ENCODE measurements at places on chromosomes 6 and 20.

DNA sequence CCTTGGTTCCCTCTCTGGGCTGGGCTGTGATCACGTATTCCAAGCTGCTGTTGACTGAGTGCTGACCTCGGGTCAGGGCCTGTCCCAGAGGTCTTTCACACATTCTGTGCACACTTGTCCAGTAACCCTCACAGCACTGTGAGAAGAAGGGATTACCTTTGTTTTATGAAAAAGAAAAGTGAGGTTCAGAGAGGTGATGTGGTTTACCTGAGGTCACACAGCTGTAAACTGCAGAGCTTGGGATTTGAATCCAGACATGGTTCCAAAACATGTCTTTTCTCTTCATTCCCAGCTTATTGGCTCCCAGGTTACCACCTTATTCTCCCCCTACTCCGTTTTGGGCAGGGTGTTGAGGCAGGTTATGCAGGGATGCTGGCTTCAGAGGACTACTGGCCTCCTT, 28.4 kb upstream of the CDH22 start:
- DNase-seq = no peak

- no peak for DNase-seq
These were observed 204.0 kb downstream of the DLL1 start for GRCh38 chr6:170086639-170087420.

GRCh38 chr6:158780988-158781691, 38.0 kb downstream of the EZR start:
- DNase-seq = peak; percentile 44

- DNase-seq = no peak
These were observed 288.5 kb upstream of the STXBP5 start for GRCh38 chr6:146915671-146916127.

DNA sequence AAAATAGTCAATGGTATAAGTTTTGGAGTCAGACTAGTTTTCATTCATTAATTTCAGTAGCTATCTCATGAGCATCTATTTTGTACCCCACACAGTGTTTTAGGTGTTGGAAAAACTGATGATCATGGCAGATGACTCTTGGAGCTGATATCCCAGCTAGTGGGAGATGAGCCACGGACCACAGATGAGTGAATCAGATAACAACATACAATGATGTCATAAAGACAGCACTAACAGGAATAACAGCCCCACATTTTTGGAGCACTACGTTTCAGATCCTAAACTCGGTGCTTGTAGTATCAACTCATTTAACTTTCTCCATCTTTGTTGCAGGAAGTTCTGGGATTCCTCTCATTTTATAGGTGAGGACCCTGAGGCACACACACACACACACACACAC, 67.8 kb upstream of the EDN3 start:
- DNase-seq = no peak

GRCh38 chr6:35258858-35259193, 709 bp upstream of the ZNF76 start:
- no peak for DNase-seq

DNA sequence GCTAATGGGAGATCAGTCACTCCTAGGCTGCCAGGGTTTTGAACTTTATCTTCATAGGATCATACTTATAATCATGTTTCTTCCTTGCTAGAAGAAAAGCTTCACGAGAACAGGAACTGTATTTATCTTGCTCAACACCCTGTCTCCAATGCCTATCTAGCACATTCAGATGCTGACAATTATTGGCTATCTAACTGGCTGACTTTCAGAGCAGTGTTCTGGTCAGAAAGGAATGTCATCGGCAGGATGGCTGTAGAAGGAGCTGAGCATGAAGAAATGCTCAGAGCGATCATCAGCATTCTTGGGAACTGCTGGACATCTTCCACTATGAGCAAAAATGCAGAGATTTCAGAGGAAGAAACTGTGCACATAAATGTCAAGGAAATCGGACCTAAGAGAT, 628.0 kb upstream of the NRSN1 start:
- no peak for DNase-seq

DNA sequence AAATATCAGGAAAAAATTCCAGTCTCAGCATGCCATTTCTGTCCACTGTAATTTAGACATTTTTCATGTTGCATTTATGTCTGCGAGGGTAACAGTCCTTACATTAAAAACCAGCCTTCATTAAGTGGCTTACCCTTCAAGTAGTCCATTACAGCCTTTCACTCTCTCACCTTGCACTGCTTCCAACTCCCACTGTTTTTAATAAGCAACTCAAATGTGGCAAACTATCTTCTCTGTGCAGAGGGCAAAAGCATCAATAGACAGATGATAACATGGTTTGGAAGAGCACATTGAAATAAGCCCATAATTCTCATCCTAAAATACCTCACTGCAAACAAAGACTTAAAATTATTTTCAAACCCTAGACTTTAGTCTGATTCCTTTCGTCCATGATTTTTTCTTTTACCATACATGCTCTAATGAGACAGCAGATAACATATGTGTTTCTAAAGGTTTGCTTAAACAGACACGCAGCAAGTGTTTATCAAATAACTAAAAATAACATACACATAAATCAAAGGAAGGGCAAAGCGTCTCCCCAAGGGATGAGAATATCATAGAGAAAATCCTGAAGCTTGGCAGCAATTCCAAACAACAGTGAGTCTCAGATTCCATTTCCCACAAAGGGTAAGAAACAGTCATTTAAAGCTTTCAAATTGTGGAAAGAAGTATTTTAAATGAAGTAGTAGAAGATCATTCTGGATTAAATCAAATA, 130.4 kb downstream of the PTPRK start:
- no peak for DNase-seq

- no peak for DNase-seq
These were observed 43.0 kb upstream of the ZNF217 start for GRCh38 chr20:53636540-53637097.

DNA sequence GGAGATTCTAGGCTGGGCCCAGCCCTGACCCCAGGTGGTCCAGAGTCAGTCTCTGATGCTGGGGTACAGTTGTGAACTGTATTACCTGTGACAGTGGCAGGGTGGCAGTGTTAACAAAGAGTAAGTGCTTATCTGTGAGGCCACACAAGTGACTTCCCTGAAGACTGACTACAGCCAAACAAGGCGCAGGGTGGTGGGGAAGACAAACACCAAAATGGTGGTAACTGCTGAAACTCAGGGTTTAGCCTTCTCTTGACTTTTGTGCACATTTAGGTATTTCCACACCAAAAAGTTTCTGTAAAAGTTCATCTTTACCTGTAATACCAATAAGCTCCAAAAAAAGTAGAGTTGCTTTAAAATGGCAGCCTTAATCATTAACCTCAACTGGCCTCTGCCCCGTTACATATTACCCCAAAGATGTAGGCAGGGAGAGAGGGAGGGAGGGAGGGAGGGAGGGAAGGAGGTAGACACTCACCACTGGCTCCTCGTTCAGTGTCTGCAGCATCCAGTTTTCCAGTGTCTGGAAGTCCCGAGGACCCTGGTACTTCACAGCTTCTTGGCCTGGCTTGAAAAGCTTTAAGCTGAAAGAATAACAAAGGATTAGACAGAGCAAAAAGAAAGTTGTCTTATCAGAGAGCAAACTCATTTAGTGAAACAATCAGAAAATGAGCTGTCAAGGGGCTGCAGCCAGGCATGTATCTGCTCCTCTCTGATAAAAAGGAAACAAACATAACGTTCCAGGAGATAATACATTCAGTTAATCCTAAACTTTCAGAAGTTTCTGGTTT, 11.3 kb downstream of the TXNDC5 start:
- peak; percentile 66 for DNase-seq

DNA sequence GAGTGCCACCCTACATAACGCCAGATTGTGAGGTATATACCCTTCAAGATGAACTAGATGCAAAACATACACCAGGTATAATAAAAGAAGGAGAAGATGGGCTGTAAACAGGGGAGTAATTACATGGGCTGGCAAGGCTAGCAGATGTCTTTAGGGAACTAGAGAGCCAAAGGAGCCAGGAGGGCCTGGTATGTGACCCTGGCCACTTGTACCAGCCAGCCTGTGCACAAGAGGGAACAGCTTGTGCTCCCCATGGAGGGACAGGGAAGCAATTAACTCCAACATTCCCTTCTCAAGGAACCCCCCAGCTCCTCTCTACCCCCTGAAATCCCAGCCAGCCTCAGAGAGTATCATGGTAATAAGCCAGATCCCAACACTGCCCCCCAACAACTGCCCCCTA, 139.9 kb downstream of the HIVEP2 start:
- DNase-seq = no peak

GRCh38 chr6:158437571-158437970, 122.3 kb upstream of the TMEM181 start:
- no peak for DNase-seq

DNA sequence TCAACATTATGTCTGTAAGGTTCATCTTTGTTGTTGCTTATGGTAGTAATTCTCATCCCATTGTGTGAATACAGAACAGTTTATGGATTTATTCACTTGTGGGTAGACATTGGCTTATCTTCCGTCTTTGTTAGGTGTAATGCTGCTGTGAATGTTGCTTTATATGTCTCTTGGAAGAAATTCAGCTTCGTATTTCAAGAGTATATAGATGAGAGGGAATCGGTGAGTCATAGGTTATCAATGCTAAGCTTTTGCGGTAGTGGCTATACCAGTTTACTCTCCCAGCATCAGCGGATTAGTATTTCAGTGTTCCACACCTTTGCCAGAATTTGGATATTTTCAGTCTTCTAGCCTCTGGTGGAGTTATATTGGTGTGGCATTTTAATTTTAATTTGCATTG, 77.8 kb downstream of the ZFAND3 start:
- DNase-seq = no peak

GRCh38 chr6:9896806-9897205, 518.1 kb downstream of the TFAP2A start:
- DNase-seq = no peak

DNA sequence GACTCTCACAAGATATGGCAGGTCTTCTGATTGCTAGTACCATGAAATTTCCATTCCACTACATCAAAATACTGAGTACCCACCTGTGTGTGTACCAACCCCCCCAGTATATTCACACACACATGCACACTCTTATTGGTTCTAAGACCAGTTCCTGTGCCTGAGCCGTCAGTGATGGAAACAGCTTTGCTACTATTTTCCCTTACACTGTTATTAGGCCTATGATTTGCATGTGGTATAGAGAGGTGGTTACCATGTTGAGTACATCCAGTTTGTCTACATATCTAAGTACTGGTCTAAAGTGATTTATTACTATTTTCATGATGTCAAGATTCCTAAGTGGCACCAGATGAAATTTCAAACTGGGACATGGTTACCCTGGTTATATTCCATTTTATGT, 459.9 kb downstream of the BCKDHB start:
- no peak for DNase-seq

GRCh38 chr6:89452281-89452680, 19.3 kb downstream of the ANKRD6 start:
- DNase-seq = no peak

GRCh38 chr6:104095661-104096416, 763.9 kb downstream of the HACE1 start:
- DNase-seq = no peak

DNA sequence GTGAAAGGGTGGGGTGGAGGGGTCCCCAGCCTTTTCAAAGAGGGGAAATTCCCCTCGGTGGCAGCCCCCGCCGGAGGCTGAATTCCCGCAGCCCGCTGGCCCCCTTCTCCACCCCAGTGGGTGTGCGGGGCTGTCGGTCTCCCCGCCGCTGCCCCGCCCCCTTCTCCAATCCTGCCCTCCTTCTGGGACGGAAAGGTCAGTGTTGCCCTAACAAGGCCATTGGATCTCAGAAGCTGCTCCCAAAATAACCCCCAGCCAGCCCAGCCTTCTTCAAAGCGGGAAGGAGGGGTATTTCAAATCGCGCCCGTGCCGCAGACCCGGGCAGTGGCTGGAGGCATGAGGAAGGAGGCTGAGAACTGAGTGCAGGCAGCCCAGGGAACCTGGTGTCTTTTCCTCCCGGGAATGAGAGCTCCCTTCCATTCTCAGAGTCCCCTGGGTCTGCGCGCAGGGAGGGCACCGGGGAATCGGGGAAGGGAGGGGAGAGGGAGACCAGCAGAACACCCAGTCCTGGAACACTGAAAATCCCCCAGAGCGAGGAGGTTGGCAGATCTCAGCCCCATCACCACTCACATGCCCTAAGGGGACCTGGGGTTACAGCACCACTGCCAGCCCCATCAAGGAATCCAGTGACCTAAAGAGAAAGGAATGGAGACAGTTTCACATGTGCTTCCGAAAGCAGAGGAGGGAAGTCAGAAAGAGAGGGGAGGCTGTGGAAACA, at the start of gene JPH2:
JPH2 (minus strand) TSS at position 135 of the 718 bp plus-strand sequence. CDS start 483 bp downstream, outside the sequence.
- DNase-seq = no peak

DNA sequence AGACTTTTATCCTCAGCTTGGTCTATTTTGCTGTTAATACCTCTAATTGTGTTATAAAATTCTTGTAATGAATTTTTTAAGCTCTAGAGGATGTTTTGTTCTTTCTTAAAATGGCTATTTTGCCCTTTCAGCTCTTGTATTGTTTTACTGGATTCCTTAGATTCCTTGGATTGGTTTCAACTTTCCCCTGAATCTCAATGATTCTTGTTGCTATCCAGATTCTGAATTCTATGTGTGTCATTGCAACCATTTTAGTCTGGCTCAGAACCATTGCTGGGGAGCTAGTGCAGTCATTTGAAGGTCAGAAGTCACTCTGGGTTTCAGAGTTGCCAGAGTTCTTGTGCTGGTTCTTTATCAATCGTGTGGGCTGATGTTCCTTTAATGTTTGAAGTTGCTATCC, 37.1 kb downstream of the OTOR start:
- no peak for DNase-seq

DNA sequence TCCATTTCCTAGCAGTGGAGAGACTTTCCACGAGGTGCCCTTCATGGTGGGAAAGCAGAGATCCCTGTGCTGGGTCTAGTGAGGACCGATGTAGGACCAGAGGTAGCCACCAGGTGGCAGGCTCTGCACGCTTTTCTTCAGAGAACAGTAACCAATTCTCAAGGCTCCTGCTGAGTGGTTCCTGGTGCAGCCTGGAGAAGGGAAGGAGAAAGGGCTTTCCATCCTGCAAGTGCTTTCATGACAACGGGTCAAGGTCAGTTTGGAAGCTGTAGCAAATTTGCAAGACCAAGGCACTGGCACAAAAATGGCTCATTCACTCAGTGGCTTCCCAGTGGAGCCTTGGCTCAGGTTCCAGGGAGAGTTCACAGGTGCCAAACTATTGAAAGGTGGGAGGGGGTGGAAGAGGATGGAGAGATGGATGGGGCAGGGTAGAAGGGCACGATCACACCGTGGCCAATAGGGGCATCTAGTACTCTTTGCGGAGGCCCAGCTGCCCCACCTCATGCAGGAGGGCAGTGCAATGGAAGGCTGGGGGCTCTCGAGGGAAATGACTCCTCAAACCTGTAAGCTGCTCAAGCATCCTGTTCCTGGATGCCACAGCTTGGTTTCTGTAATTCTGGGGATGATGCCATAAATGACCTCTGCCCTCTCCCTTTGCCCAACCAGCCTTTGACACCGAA, 25.5 kb upstream of the KCNK16 start:
- DNase-seq = peak; percentile 58

GRCh38 chr6:168678588-168678987, 237.6 kb downstream of the SMOC2 start:
- DNase-seq = no peak

GRCh38 chr20:19056909-19057308, 155.5 kb upstream of the SLC24A3 start:
- no peak for DNase-seq

DNA sequence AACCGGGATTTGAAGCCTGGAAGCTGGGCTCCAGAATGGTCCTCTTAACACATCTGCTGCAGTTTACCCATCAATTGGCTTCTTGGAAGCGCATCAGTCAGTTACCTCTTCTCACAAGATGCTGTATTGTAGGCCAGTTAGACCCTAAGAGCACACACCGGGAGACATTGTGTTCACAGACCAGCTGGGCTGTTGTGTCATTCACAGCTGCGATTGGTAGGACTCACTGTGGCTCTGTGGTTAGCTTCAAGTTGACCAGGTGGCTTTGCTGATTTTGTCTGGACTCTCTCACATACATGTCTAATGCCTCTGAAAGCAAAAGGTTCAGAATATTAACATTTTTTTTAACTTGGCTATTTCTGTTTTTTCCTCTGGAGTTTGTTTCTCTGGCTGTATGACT, 64.8 kb downstream of the SNX9 start:
- DNase-seq = no peak

Data from small intestine (tissue), 16 donors.